Activated CD8-positive, alpha-beta T cell treated with anti-CD3 and anti-CD28 coated beads, Interleukin-2, amount 10 ng/mL, durations not matched to agents 7 days and 5 days (primary cell): ENCODE measurements at places on chromosomes 12 and 14.

GRCh38 chr14:61346221-61346620 lies 24.8 kb downstream of the PRKCH start:
- H3K36me3 ChIP-seq: peaks cover 84% of the 10 kb centered on the region
- peak overlapping the region; percentile 72 for H3K4me3 ChIP-seq
- H3K4me1 ChIP-seq: peaks cover 98% of the 10 kb centered on the region
- no peak for DNase-seq
- H3K27ac ChIP-seq: peak overlapping the region; percentile 90

GRCh38 chr12:30144777-30145683 lies 361.3 kb upstream of the TMTC1 start:
- no peaks in the 10 kb centered on the region for H3K27me3 ChIP-seq
- no peak for DNase-seq
- no peak overlapping the region for H3K27ac ChIP-seq
- H3K36me3 ChIP-seq: no peaks in the 10 kb centered on the region
- H3K4me3 ChIP-seq: no peak overlapping the region
- no peaks in the 10 kb centered on the region for H3K4me1 ChIP-seq

GRCh38 chr12:124496584-124496983 lies 70.8 kb downstream of the NCOR2 start:
- peaks cover 41% of the 10 kb centered on the region for H3K4me1 ChIP-seq
- DNase-seq: peak; percentile 24
- no peak overlapping the region for H3K27ac ChIP-seq
- peaks cover 8% of the 10 kb centered on the region for H3K36me3 ChIP-seq
- no peak overlapping the region for H3K4me3 ChIP-seq

DNA sequence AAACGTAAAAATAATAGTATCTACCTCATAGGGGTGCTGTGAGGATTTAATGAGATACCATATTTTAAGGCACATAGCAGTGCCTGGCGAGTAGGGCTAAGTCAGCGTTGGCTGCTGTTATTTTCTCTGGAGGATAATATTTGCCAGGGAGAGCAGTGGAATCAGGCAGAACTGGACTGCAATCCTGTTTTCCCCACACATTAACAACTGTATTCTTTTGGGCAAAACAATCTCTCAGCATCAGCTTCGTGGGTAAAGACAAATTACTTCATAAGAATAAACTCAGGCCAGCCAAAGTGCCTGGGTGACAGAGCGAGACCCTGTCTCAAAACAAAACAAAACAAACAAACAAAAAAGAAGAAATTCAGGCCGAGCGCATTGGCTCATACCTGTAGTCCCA lies 29.7 kb upstream of the ATP2A2 start:
- H3K4me3 ChIP-seq: no peak overlapping the region
- no peak overlapping the region for H3K27ac ChIP-seq
- H3K36me3 ChIP-seq: no peaks in the 10 kb centered on the region
- H3K4me1 ChIP-seq: no peaks in the 10 kb centered on the region

- H3K36me3 ChIP-seq: no peaks in the 10 kb centered on the region
- no peak overlapping the region for H3K27ac ChIP-seq
- H3K4me1 ChIP-seq: no peaks in the 10 kb centered on the region
- no peak overlapping the region for H3K4me3 ChIP-seq
- no peak for DNase-seq
- H3K27me3 ChIP-seq: no peaks in the 10 kb centered on the region
Observed at GRCh38 chr14:22375321-22375930, 213.6 kb downstream of the DAD1 start.

GRCh38 chr12:2075508-2076195 lies 22.9 kb downstream of the CACNA1C start:
- peaks cover 2% of the 10 kb centered on the region for H3K36me3 ChIP-seq
- no peak overlapping the region for H3K4me3 ChIP-seq
- no peaks in the 10 kb centered on the region for H3K27me3 ChIP-seq
- H3K27ac ChIP-seq: no peak overlapping the region
